ENCODE measurements at places on chromosomes 5 and 9.
A peak's percentile ranks its signal among the peaks of the same experiment; 100 is the strongest.

DNA sequence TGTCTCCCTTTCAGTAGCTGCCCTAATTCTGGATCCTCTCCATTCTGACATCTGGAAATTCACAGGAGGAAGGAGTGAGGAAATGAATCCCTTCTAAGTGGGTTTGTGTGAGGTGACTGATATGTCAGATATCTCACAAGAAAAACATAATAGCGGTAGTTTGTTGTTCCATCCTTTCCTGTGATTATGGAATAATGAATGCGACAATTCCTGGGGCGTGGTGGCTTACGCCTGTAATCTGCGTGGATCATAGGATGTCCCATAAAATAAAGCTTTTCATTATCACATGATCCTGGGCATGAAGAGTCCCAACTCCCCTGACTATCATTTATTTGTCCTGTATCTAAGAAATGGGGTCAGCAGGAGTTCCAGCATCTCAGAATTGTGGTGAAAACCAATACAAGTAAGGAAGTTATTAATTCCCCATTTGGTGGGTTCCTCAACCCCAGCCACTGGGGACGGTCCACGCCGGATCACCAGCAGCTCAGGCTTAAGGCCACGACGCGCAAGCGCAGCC is 375 bp upstream of the C5orf24 start:
- DNase-seq: no peak

DNA sequence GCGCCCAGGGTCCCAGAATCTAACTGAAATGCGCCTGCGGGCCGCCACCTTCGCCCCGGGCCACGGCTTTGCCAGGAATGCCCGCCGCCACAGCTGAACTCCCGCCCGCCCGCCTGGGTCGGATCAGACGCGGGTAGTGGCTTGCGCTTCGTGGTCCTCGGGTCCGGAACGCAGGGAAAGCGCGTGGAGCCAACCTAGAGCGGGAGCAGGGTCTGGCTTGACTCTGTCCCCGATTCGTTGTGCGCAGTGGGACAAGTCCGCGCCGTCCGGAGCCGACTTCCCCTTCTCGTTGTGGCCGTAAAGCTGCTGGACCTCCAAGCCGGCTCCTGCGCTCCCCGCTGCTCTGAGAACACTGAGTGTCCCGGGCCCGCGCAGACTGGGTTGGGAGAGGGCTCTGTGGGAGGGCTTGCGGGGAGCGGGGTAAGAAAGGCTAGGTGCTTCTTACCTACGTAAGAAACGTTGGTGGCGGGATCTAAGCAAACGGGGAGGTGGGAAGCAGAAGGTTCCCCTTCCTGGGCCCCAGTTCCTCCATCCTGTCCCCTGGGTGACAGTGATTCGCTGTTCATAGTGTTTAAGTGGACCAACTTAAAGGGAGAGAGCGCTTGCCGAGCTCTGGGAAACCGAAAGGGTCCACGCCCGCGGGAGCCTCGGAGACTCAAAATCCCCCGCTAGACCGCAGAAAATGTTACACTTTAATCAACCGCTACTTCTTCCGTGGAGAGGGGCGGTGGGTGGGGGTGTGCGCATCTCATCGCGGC is 4.4 kb upstream of the FOXE1 start:
- no peak for DNase-seq

DNA sequence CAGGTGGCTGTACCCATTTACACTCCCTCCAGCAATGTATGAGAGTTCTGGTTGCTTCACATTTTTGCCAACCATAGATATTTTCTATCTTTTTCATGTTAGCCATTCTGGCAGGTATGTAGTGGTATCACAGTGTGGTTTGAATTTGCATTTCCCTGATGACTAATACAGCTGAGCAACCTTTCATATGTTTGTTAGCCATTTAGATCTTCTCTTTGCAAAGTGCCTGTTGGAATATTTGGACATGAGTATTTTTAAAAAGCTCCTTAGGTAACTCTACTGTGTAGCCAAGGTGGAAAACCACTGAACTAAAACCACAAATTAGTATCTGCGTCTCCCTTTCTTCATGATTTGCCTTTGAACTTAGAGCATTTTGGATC is 31.9 kb downstream of the IRF1 start:
- DNase-seq: no peak

DNA sequence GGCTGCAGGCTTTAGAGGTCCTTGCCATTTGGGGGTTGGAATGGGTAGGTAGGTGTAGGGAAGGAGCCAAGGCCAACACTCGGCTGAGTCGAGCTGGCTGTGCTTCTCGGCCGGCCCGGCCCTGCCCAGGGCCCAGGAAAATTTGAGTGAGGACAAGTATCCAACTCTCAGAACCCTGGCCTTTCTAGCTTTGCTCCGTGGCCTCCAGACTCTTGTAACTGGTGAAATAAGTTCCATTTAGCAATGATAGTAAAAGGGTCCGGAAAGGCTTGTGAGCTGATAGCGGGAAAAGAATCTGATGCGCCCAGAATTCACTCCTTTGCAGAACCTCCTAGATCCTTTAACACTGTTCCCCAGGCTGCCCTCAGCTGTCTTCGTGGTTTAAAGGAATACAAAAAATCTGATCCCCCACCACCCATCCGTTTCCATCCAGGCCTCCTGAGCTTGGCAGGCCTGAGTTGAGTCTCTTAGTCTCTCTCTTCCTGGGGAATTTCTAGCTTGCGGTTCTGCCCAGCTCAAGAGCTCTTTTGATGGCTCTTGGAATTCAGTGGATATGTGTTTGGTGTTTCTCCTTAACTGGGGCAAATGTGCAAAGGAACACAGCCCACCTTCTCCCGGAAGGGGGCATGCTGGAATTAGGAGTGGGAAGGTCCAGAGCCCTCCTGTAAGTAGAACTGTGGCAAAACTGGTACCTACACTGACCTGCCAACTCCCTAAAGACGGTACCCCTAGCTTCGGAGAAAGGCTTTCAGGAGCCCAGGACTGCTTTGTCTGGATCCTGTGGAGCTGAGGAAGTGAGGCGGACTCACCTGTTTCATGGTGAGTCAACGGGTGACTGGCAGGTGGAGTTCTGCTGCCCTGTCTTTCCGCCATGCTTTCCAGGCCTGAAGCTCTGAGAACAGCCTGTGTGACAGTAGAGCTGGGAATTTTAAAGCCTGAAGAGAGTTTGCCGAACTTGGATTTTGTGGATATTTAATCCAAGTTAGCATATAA is 1.7 kb downstream of the DMRT3 start:
- no peak for DNase-seq

DNA sequence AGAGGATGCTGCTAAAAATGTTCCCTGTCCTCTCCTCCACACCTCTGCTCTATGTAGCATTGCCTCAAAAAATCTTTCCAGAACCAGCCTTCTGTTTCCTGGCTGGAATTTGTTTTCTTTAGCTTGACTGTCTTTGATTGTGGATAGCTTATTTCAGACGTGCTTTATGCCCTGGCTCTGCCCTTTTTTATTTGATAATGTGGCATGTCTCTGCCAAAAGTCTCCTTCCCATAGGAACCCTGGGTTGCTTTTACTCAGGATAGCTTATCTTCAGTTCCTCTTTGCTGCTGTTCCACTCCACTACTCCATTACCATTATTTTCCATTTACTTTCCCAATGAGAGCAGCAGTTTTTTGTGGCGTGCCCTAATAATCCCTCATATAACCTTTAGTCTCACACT is 885 bp upstream of the TMEM252 start:
- DNase-seq: no peak

- DNase-seq: no peak
Measured at GRCh38 chr9:98973576-98973975, 29.9 kb downstream of the COL15A1 start.

GRCh38 chr9:91214086-91214485 is 147.6 kb downstream of the AUH start:
- no peak for DNase-seq

GRCh38 chr9:74443036-74443750 is 53.9 kb upstream of the RORB start:
- DNase-seq: no peak

- DNase-seq: no peak
Measured at GRCh38 chr5:140075371-140075770, 32.3 kb upstream of the NRG2 start.

GRCh38 chr9:19288081-19288480 is 57.6 kb downstream of the DENND4C start:
- DNase-seq: no peak

- no peak for DNase-seq
Measured at GRCh38 chr5:73952872-73953271, 326.9 kb downstream of the ARHGEF28 start.

DNA sequence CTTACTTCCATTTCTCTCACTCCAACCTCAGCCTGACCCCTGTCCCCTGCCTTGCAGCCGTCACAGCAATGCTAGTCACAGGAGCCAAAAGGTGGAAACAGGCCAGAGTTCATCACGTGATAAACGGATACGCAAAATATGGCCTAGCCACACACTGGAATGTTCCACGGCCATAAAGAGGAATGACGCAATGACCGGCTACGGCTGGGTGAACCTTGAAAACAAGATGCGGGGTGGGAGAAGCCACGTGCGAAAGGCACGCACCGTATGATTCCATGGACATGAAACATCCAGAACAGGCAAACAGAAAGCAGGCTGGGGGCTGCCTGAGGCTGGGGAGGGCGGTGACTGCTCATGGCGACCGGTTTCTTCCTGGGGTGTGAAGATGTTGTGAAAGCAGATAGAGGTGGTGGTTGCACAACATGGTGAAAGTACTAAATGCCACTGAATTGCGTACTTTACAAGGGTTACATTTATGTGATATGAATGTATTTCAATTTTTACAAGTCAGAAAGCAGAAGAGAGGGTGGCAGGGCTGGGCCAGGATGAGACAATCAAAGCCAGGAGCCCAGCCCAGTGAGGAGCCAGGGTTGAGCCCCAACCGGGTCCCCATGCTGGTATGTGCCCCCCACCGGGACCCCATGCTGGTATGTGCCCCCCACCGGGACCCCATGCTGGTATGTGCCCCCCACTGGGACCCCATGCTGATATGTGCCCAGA is 117.8 kb upstream of the SARDH start:
- no peak for DNase-seq

DNA sequence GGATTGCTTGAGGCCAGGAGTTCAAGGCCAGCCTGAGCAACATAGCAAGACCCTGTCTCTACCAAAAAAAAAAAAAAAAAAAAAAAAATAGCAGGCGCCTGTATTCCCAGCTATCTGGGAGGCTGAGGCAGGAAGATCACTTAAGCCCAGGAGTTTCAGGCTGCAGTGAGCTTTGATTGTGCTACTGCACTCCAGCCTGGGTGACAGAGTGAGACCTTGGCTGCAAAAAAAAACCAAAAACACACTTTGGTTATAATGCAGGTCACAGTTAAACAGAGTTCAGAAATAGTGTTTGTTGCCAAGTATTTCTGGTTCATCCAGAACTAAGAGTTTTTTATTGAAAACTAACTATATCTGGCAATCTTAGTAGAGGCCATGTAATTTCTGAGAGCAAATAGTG is 24.1 kb upstream of the IL6ST start:
- DNase-seq: no peak

DNA sequence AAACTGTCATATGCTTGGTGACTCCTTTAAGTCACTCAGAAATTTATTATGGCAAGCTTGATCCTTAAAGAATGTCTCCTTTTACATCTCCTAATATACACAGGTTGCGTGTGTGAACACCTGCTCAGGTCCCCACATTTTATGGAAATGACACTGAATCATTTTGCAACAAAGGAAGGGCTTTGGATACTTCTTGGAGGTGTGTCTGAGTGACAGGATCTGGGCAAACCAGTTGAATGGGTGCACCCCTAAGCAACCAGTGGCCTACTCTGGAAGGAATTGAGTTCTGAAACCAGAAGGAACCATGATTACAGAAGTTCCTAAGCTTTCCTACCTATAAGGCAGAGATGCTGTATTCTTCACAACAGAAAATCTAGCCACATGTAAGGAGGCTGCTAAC is 483.9 kb upstream of the KLF4 start:
- DNase-seq: no peak

GRCh38 chr5:157030692-157031091 is 28.2 kb downstream of the HAVCR1 start:
- DNase-seq: no peak

GRCh38 chr9:93064392-93065134 is 6.1 kb downstream of the SUSD3 start:
- DNase-seq: peak; percentile 88

- DNase-seq: no peak
Measured at GRCh38 chr9:137311986-137312851, 10.1 kb upstream of the NRARP start.

GRCh38 chr5:174706997-174707572 is 17.3 kb upstream of the MSX2 start:
- DNase-seq: no peak

GRCh38 chr9:20753761-20754160 is 69.7 kb downstream of the FOCAD start:
- DNase-seq: no peak

DNA sequence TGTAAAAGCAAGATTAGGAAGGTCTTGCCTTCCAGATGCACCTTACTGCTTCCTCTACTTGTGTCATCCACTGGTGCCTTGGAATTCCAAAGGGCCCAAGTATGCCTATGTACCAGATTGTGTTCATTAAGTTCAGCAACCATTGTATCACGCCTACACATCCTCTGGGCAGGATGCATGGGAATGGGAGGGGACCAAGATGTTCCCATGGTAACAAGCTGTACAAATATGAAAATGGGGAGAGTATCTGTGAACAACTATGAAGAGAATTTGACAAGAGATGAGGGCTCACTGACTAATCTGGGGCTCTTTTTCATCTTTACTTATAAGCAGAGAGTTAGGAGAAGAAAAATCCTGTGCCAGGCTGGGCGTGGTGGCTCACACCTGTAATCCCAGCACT is 137.8 kb upstream of the MAP1B start:
- DNase-seq: no peak

GRCh38 chr9:132201780-132202703 is 40.2 kb downstream of the NTNG2 start:
- no peak for DNase-seq

GRCh38 chr9:23682891-23683431 is 143.1 kb downstream of the ELAVL2 start:
- no peak for DNase-seq

DNA sequence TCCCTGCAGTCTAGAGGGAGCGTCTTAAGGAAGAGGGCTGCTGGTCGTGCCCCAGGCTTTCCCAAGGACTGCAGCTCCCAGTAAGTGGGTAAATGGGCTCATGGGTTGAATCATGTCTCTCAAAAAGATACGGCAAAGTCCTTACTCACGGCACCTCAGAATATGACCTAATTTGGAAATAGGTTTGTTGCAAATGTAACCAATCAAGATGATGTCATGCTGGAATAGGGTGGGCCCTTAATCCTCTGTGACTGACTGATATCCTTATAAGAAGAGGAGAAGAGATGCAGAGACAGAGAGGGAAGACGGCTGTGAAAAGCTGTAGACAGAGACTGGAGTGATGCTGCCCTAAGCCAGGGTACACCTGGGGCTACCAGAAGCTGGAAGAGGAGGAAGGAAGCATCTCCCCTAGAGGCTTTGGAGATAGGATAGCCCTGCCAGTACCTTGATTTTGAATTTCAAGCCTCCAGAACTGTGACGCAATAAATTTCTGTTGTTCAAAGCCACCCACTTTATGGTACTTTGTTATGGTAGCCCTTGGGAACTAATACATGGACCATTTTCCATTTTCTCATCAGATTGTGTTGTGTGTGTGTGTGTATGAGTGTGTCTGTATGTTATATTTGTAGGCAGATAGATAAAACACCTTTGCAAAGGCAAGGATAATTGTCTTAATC is 15.0 kb downstream of the GALNT10 start:
- DNase-seq: no peak

- DNase-seq: no peak
Measured at GRCh38 chr5:173065155-173065554, 9.0 kb downstream of the CREBRF start.

GRCh38 chr5:10069637-10070313 is 179.9 kb downstream of the ATPSCKMT start:
- DNase-seq: no peak

- DNase-seq: no peak
Measured at GRCh38 chr5:62341783-62342475, 35.9 kb downstream of the KIF2A start.

Measured in stimulated activated CD8-positive, alpha-beta memory T cell treated with anti-CD3 and anti-CD28 coated beads, Interleukin-15, amount 100 ng/mL, for 48 hours (primary cell).